ENCODE measurements at places on chromosomes 4 and X.
A peak's percentile ranks its signal among the peaks of the same experiment; 100 is the strongest.

DNA sequence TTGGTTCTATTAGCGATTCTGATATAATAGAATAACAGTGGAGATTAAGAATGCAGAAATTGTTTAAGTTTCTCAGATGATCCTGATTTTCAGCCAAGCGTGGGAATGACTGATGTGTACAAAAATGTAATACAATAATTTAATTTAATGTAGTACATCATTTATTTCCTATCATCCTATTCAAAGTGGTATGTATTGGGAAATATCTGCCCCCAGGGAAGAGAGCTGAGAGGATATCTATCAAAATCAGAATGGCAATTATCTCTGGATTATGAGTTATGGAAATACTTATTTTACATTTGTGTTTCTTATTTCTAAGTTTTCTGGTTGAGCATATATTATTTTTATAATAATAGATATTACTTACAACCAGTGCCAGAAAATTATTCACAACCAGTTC is 3.9 kb downstream of the FABP2 start:
- DNase-seq = no peak

- no peak for DNase-seq
Measured at GRCh38 chr4:100828986-100829685, 311.3 kb upstream of the EMCN start.

GRCh38 chrX:136586386-136586785 is 54.4 kb downstream of the VGLL1 start:
- no peak for DNase-seq

GRCh38 chr4:93144644-93145043 is 683.9 kb upstream of the ATOH1 start:
- DNase-seq = no peak

DNA sequence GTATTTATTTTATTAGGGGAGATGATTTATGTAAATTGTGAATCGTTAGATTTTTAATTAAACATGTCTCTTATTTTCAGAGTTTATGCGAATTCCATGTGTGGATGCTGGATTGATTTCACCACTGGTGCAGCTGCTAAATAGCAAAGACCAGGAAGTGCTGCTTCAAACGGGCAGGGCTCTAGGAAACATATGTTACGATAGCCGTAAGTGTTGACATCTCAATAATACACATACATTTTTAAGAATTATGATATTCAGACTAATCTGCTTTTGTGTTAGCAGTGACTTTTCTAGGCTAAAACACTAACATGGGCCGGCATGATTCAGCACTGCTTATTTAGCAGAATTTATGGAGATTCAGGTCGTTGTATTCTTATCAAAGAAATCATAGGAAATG is 91.2 kb downstream of the RAP1GDS1 start:
- no peak for DNase-seq

DNA sequence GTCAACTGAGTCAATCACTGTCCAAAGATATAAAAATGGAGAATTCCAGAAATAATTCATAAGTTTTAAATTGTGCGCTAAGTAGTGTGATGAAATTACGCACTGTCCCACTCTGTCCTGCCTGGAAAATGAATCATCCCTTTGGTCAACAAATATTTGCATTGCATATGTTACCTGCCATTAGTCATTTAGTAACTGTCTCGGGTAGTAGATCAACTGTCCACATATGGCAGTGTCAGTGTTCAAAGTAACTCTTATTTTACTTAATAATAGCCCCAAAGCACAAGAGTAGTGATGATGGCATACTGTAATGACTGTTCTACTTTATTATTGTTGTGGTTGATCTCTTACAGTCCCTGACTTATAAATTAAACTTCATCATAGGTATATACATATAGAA is 3.4 kb downstream of the YTHDC1 start:
- no peak for DNase-seq

DNA sequence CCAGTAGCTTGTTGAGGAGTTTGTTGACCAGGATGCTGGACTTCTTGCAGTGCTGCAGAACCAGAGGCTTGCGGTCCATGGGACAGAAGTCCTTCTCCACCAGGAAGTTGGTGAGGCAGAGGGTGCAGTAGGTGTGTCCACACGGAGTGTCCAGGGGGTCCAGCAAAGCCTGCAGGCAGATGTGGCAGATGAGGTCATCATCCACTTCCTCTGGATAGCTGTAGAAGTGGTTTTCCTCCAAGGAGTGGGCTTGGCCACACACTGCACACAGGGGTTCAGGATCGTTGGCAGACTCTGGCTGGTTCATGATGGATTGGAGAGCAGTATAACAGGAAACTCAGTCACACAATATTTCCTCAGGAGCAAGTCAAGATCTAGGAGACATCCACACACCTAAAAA is 17.6 kb downstream of the LNX1 start:
- DNase-seq = no peak

- DNase-seq = no peak
Measured at GRCh38 chr4:147633113-147633512, 15.9 kb downstream of the TMEM184C start.

GRCh38 chr4:114497116-114497515 is 101.5 kb upstream of the UGT8 start:
- no peak for DNase-seq

GRCh38 chrX:70196961-70197720 is 19.9 kb downstream of the DGAT2L6 start:
- no peak for DNase-seq

DNA sequence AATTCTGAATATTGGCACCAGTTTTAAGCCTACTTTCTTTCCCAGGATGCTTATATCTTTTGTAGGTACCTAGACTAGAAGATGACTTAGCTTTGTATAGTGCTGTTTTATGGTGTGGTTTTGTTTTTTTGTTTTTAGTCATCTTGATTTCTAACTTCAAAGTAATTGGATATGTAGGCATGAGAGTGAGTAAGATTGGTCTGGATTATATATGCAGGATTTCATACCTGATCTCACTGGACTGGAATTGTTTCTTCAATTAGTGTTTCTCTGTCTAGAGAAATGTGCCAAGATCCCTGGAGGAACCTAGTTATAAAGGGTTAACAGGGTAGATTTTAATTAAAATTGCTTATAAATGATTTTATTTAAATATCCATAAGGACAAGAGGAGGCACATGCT is 23.1 kb downstream of the NAP1L5 start:
- no peak for DNase-seq

- DNase-seq = no peak
Measured at GRCh38 chrX:25191403-25191802, 175.6 kb upstream of the ARX start.

- no peak for DNase-seq
Measured at GRCh38 chr4:111689731-111690130, 455.5 kb upstream of the FAM241A start.

- no peak for DNase-seq
Measured at GRCh38 chrX:153924149-153924861, 1.8 kb downstream of the ARHGAP4 start.

GRCh38 chr4:120971884-120972283 is 49.4 kb upstream of the PRDM5 start:
- no peak for DNase-seq

- no peak for DNase-seq
Measured at GRCh38 chr4:2545321-2546013, 9.0 kb downstream of the FAM193A start.

- DNase-seq = no peak
Measured at GRCh38 chr4:123144616-123145015, 222.2 kb upstream of the NUDT6 start.

DNA sequence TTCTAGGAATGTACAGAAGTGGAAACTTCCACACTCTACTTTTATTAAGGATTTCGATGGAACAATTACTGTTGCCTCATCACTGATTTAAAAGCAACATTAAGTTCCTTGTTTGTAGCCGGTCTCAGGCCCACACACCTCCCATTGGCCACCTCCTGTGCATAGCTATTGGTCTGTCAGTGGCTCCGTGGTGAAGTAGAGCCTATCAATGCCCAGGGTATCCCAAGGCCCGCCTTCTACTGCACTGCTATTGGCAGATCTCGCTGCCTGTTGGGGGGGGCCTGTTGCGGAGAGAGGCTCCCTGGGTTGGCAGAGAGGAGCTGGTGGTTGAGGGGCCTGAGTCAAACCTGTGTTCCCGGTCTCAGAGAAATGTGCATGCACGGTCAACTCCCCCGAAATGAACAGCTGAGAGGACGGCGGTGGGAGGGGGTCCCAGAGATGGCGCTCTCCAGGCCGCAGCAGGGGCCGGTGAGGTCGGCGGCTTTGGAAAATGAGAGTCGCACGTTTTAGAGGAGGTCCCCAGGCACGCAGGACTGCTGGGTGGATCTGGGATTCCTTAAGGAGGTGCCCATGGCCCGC is 4.9 kb upstream of the ARAF start:
- peak; percentile 71 for DNase-seq

- DNase-seq = no peak
Measured at GRCh38 chr4:186132577-186133242, 28.2 kb downstream of the FAM149A start.

DNA sequence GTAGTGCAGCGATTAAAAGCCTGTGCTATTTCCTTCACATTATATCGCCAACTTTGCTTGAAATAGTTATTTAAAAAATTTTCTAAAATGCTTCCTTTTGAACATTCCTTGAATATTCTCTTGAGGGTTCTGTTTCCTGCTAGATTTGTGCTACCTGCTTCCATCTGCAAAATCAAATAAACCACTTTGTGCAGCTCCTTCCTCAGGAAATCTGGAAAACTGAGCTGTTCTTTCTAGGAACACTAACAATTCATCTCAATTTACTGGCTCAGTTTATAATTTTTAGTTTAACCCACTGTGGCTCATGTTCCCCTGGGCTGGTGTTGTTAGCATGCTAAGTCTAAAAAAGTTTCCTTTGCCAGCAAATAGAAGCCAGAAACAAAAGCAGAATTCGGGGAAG is 88.1 kb upstream of the LCORL start:
- no peak for DNase-seq

DNA sequence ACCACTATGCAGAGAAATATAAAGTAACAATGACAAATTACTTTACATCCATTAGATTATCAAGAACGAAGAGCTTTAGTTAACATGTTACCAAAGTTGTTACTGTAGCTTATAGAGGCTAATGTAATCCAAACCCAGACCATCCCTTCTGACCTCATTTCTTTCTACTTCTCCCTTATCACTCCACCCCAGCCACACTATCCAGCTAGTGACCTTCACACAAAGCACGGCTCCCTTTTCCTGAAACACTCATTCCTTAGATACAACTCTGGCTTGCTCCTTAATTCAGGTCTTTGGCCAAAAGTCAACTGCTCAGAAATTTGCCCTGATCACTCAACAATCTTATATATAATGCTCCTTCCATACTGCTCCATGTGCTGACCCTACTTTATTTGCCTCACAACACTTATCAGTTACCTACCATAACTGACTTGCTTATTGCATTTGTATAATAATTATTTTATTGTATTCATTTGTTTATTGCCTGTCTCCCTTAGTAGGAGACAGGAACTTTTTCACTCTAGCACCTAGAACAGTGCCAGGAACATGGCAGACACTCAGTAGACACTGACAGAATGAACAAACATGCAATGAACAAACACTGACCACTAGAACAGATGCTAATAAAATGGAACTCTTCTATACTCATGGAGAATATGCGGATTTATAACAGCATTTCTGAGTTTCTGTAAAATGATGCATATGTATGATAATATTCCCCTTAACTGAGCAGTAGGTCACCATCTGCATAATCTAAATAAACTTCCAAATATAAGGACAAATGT is 67.6 kb downstream of the EIF4E start:
- no peak for DNase-seq

DNA sequence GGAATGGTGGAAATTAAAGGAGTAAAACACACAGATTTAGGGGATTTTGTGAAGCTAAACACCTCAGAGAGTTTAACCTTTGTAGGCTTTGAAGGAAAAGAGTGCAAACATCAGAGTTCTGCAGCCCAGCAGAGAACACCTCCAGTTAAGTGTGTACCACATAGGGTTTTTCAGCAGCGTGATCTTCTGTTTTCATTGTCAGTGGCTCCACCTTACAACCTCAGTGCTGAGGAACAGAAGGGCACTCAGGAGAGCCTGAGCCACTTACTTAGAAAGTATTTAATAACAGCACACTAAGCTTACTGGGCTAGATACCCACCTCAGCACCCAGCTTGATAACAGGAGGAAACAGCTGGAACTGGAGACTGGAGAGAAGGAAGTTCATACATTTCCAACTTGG is 2.0 kb upstream of the FBXW7 start:
- no peak for DNase-seq

DNA sequence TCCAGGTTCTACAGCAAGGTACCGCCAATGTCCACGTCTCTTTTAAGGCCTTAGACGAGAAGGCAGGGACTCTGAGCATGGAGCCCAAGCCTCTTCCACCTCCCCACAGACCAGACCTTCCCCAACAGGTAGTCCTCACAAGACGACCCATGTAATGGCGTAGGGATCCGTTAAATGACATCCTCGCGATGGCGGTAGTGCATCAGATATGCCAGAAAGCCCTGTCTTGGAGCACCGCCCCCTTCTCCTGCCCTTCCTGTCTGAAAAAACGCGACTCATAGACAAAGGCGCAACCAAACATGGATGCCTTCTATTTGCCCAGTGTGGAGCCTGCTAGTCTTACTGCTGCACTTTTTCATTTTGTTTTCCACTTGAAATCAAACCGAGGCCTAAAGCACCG is 185.4 kb downstream of the OR13H1 start:
- no peak for DNase-seq

DNA sequence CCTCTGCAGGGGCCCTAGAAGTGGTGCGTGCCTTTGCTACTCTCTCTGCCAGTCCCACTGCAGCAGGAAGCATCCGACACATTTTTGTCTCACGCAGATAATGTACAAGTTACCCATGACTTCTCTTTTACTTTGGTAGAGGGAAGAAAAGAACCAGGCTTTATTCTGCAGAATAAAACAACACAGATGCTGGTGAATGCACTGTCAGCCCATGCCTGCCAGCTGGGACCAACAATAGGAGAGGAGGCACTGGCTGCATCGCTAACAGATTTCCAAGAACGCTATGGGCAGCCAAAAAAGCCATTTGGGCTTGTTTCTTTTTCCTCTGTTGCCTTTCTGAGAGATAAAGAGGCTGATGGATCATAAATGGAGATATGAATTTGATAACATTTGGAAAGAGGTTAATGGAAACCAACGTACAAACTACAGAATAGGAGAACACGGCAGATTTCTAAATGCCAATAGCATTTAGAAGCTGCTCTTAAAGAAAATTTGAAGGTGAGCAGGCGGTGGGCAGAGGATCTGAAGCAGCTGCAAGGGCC is 47.5 kb upstream of the IGFBP7 start:
- no peak for DNase-seq

DNA sequence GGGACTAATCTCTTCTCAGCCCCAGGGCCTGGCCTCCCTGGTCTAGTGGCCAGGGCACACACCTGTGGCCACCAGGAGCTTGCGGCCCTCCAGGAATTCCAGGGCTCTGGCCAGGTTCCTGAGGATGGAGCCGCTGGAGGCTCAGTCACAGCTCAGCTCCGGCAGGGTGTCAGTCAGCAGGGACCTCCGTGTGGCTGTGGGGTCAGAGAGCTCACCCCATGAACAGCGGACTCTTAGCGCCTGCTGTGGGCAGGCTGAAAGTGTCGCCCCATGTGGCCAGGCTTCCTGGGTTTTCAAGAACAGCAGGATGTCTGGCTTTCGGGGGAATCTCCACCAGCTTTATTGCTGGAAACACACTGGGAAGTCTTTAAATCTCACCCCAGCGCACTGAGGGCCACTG is 19.3 kb upstream of the SH3TC1 start:
- DNase-seq = no peak

- DNase-seq = no peak
Measured at GRCh38 chr4:78625073-78625472, 73.5 kb downstream of the ANXA3 start.

Measured in brain pericyte (primary cell).